AG08395 (cell line): ENCODE measurements at places on chromosomes 2 and 18.
A peak's percentile ranks its signal among the peaks of the same experiment; 100 is the strongest.

DNA sequence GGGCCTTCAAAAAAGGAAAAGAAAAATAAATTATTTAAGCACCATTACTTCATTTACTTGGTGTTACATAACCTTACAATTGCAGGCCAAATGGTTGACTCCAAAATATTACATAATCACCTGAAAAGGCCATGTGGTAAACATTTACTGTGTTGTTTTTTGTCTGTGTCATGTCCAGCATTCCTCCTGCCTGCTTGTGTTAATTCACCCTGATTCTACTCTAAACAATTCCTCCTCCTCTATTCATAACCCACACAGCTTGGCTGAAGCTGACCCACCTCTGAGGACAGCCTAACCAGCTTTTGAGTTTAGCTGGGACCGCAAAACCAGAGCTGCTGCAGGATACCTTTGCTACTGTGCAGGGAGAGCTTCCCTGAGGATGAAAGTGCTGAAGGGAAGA lies 35.4 kb downstream of the TMX3 start:
- DNase-seq, result peak; percentile 59

GRCh38 chr2:136175868-136176267 lies 57.9 kb upstream of the CXCR4 start:
- DNase-seq, result no peak

- DNase-seq, result no peak
Measured at GRCh38 chr2:199431746-199432213, 26.0 kb downstream of the SATB2 start.

DNA sequence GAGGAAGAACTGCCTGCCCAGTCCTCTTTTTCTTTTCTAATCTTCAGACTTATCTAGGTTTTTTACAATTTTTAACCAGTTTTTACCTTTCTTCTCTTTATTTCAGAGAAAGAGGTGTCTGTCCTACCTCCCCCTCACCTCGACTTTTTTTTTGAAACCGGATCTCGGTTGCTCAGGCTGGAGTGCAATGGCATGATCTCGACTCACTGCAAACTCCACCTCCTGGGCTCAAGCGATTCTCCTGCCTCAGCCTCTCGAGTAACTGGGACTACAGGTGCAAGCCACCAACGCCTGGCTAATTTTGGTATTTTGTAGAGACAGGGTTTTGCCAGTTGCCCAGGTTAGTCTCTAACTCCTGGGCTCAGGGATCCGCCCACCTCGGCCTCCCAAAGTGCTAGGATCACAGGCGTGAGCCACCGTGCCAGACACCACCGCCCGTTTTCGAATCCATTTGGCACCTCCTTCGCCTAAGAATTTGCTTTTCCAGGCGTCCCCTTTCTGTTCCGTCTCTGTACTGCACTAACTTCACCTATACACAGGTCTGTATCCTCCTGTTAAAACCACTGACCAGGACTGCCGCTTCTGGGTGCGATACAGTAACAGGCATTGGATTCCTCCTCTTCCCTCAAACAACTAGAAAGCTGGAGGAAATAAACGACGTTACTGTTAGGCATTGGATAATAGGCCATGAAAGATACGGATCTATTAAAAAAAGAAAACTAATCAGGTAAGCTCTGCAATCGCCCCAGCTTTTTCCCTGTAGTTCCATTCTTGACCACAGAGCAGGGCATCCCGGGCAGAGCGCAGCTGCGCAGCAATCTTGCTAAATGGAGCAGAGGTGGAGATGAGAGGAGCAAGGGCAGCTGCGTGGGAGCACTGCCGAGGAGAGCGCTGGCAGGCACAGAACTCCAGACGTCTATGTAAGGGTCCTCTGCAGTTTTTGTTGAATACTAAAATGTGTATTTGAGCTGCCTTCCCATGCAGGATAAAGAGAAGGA lies 69.9 kb downstream of the ZC3H6 start:
- no peak for DNase-seq

DNA sequence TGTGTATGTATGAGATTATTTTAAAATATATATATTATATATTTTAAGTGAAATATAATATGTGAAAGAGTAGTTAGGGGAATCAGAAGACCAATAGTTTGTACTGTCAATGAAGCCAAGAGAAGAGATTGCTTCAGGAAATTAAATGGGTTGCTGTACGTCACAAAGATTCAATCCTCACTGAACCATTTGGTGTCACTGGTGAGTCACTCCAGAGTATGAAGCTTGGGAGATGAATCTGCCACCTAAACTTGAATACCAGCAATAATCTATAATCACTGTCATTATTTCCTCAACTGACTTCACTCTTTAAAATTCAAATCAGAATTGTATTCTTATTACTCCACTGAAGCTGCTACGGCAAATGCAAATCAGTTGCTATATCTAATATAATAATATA lies 41.9 kb upstream of the SCN9A start:
- DNase-seq, result peak; percentile 7

- DNase-seq, result peak; percentile 66
Measured at GRCh38 chr2:231687133-231687852, 21.0 kb upstream of the PTMA start.
